Activated CD4-positive, alpha-beta memory T cell treated with anti-CD3 and anti-CD28 coated beads for 36 hours (primary cell): ENCODE measurements at places on chromosomes 16 and 17.
A peak's percentile ranks its signal among the peaks of the same experiment; 100 is the strongest.

GRCh38 chr17:21172846-21173245 is 41.1 kb downstream of the TMEM11 start:
- no peak for DNase-seq

DNA sequence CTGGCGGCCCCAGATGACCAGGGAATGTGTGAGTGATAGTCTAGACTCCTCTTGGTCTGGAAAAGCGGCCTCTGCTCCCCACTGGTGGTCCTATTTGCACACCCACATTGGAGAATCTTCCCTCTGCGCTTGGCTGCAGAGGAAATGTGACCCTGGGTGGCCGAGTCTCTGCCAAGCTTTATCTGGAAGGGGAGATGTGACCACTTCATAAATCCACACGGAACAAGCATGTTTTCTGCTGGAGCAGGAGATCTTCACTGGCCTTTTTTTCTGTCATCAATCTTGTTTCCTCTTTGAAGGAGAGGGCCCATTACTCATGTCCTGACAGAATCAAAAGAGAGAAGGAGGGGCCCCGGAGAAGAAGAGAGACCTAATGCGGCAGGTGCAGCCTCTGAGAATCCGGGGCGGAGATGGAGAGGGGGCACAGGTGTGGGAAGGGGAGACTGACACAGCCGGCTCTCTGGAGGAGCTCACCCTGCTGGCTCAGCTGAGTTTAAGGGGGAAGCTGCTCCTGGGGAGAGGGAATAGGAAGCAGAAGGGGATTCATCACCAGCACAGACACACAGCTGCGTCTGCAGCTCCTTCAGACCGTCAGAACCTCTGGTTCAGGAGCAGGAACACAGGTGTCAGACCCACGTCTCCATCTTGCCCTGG is 116.3 kb downstream of the SOX9 start:
- DNase-seq = no peak

DNA sequence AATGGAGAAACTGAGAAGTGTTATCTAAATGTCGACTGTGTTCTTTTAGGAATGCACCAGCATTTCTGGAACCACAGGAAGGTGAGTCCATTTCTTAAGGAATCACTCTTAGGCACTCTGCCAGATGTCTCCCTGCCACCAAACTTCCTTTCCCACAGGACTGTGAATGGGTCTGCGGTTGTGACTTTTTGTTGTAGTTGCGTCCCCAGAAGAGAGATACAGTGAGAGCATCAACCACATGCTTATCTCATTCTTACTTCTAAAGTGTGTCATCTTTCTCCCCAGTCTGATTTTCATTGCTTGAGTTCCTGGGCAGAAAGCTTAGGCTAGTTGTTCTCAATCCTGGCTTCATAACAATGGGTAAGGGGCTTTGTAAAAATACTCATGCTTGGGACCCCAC is 13.4 kb downstream of the ITPRIPL2 start:
- DNase-seq = peak; percentile 53

GRCh38 chr16:30663820-30664219 is 5.6 kb downstream of the FBRS start:
- no peak for DNase-seq

DNA sequence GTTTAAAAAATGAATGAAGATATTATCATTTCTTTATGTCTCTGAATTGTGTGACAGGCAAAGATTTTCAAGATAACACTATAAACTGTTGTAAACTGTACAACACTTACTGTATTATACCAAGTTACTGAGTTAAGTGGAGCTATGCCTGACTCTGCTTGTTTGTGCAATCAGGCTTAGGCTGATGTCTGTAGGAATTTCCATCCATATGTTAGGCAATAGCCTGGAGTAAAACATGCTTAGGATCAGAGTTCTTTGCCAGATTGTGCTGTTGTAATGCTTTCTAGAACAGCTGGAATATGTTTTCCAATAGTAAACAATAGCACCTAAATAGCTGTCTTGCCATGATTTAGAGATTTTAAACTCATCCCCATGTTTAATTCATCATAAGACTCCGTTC is 1496.7 kb downstream of the CDH11 start:
- no peak for DNase-seq

- peak; percentile 81 for DNase-seq
These were observed 80.5 kb downstream of the SMG6 start for GRCh38 chr17:2222901-2223616.

DNA sequence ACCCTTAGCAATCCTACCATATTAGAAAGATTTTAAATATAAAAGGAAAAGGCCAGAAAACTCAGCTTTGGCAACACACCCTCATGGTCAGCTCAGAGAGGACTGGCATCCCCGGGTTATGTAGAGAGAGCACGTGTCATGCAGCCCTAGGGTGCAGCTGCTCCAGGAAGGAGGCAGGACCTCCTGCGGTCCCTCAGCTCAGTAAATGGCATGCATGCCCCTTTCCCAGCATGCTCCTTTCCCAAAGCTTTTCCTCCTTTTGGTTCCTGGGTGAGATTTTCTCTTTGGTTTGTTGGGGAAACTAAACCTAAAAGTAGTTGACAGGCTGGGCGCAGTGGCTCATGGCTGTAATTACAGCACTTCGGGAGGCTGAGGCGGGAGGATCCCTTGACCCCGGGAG is 3.9 kb downstream of the GAN start:
- no peak for DNase-seq

DNA sequence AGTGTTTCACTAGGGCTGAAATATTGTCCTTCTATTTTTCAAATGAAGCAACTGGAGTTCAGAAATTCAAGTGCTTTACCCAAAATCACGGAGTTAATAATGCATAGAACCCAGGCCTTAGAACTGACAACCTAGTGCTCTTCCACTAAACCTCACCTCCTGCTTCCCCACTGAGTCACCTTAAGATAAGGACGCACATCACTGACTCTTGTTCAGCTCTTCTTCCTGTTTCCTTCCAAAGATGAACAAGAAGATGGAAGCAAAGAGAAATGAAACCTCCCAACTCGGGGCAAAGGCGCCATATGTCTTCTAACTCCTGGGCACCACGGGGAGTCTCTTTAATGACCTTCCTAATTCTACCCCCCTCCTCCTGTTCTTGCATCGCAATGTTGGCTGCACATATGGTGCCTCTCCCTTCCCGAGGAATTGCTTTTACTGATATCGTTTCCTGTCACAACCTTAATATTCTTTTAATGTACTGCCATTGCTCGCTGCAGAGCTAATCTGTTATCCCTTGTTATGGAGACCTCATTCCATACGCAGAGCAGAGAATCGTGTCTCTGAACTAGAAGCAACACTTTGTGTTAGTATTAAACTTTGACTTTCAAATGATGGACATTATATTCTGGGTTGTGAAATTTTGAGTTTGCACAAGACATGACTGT is 591.4 kb downstream of the TMEM114 start:
- no peak for DNase-seq

- no peak for DNase-seq
These were observed 1.8 kb downstream of the VASN start for GRCh38 chr16:4373356-4373908.

GRCh38 chr17:35265071-35265470 is 22.2 kb downstream of the SLFN5 start:
- DNase-seq = no peak

GRCh38 chr16:73605309-73605708 is 557.4 kb upstream of the ZFHX3 start:
- no peak for DNase-seq

GRCh38 chr16:3023415-3023668 is 400 bp downstream of the HCFC1R1 start:
- peak; percentile 48 for DNase-seq

DNA sequence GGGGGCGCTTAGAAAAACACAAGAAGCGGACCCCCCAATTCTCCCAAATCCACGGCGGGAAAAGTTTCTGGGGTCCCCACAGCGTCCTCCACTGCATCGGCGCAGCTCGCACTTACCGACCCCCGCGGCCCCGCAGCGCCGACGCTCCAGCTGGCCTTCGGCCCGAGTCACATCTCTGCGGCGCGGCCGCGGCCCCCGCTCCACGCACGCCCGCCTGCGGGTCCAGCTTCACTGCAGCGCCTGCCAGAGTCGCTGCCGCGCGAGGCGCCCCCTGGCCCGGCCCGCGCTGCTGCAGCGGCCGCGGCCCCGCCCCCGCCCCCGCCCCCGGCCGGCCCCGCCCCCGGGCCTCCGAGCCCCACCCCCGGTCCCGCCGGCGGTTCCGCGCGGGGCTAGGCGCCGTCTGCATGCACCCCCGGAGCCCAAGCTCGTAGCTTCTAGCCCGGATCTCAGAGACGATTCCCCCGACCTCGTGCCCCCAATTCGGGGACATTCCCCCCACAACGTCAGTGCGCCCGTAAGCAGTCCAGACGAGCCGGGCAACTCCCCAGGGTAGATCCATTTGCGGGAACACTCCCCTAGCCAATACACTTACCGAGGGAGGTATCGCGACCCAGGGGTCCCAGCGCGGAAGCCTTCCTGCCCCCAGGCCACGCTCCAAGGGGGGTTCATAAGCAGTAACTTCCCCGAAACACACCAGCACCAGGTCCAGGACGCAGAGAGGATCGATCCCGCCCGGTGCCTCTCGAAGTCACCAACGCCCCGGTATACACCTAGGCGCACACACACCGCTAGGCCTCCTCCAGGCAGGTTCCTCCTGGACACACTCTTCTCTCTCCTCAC is at the start of gene GPRC5B:
Gene GPRC5B, minus strand, starts transcription at position 238 of the 840 bp plus-strand sequence. CDS start 12,003 bp downstream, outside the sequence.
- peak; percentile 34 for DNase-seq

- no peak for DNase-seq
These were observed 236.1 kb upstream of the C16orf82 start for GRCh38 chr16:26830428-26831127.

- DNase-seq = no peak
These were observed 11.4 kb downstream of the TMEM11 start for GRCh38 chr17:21202512-21202911.

- DNase-seq = no peak
These were observed 40.1 kb upstream of the SLC38A10 start for GRCh38 chr17:81334987-81335772.

DNA sequence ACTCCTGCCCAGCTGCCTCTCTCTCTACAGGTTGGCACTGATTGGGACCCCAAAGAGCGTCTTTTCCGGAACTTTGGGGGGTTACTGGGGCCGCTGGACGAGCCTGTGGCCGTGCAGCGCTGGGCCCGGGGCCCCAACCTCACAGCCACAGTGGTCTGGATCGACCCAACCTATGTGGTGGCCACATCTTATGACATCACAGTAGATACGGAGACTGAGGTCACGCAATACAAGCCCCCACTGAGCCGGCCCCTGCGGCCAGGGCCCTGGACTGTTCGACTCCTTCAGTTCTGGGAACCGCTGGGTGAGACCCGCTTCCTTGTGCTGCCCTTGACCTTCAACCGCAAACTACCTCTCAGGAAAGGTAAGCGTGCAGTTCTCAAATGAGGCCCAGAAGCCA is 12.3 kb downstream of the XYLT2 start:
- DNase-seq = no peak

- DNase-seq = no peak
These were observed 53.0 kb downstream of the NFAT5 start for GRCh38 chr16:69618721-69619120.

DNA sequence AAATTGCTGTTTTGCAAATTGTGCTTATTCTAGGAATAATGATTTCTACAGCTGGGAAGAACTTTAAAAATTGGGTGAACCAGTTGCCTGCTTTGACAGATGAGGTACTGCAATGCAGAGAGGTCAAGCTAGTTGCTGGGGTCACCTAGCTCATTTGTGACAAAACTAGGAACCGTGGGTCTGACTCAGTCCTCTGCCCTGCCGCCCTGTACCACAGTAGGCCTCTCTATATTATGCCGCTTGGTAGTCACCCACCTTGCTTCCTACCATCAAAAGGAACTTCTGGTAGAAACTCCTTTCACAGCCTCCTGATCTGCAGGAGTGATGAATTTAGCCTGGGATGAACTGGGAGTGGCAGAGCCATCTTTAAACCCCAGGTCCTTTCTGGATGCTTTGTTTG is 105.7 kb downstream of the PITPNC1 start:
- DNase-seq = no peak

DNA sequence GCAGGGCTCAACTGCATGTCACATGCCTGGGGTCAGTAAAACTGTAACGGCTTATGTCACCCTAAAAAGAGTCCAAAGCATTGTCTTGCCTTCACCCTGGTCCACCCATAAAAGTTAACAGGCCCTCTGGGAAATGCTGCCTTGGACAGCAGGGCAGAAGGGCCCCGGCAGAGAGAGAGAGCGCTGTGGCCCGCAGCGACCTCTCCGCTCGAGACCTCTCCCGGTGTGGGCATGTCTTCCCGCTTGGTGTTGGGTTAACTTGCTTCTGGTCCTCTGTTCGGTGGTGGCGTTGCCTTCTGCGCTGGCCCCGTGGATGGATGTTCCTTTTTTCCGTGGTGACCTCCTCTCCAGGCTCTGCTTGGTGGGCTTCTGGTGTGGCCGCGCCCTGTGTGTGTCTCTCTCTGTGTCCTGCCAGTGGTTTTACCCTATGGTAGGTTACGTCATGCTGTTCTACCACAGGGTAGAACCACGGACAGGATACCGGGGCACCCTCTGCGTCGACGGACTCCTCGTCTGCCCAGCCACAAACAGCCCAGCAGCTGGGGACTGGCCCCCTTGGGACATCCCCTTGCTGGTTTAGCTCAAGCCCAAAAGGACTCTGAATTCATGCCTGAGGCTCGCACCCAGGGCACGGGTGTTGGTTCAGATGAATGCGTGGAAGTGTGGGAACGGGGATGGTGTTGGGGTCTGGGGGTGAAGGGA is 18.3 kb upstream of the CLEC18A start:
- DNase-seq = no peak

DNA sequence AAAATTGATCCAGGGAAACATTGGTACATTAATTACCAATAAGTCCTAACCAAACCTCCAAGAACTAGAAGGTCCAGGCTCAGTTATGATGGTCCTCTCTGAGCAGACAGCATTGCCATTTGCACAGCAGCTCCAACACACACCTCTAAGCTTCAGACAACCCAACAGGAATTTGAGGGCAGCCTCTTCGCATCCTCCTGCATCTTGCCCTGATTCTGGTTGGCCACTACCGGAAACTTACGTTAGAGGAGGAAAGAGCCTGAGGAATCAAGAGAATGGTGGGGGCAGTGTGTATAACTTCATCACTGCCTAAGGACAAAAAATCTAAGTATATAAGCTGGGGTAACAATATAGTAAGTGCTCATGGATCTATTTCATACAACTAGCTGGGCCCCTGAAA is 15.7 kb downstream of the FAM117A start:
- DNase-seq = no peak

DNA sequence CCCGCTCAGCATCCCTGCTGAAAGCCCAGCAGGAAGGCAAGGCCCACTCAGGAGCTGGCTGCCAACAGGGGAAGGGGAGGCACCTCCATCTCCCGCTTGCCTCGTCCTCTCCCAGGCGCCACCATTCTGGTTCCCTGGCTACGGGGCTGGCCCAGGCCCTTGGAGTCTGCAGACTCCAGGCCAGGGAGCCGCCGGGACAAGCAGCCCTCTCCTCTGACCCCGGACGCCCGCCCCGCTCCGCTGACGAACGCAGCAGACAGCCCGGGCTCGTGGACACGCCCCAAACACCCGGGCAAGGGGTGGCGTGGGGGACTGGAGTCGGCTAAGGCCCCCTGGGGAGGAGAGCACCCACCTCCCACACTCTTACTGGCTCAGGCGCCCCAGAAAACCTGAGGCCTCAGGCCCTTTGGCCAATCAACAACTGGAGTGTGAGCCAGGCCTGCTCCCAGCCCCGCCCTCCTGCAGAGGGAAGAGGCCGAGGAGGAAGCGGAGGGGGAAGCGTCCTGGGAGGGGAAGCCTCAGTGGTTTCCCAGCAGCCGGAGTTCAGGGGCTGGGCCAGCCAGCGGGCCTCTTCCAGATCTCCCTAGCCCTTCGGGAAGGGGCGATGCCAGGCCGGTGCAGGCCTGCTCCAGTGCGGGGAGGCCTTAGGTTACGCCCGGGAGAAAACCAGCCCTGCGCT is 4.2 kb downstream of the MNT start:
- DNase-seq = peak; percentile 71

- no peak for DNase-seq
These were observed 1.9 kb downstream of the CREBBP start for GRCh38 chr16:3878610-3879009.
